ENCODE measurements at places on chromosomes 2 and 18.

DNA sequence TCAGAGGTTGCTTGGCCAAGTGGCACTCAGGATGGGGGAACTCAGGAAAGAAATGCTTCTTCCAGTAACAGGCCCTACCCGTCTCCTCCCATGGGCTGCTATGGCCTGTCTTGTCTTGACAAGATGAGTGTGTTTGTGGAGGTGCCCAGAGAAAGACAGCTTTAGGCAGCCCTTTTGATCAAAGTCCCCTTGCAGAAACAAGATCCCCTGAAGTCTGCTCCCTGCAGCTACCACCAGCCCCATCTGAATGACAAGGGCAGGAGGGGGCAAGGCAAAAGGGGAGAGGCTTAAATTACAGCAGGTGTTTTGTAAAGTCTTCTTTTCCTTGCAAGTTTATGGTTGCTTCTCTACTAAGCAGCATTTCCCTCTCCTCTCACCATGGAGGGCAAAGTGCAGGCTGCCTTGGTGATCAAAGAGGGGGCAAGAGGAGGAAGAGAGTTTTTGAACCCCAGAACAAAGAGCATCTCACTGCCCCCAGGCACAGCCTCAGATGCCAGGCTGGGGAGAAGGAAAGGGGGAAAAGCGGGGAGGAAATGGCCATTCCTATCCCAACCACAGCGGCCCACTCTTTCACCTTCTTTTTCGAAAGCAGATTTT lies 6.7 kb downstream of the EVA1A start:
- DNase-seq = no peak

DNA sequence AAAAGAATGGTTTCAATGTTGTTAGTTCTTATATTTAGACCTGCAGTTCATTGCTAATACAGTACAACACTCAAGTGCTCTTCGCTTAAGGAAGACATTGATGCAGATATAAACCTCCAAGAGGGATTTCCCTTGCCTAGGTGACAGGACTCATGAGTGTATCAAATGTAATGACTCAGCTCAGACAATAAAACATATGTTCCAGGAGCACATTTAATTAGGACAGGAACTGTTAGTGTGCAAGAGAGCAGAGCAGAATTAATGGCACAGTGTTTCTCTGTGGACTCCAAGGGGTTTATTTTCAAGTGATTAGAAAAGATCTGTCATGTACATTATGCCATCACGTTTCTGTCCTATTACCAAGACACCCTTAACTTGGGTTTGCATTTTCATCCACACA lies 375.0 kb downstream of the LRRTM4 start:
- peak; percentile 49 for DNase-seq

DNA sequence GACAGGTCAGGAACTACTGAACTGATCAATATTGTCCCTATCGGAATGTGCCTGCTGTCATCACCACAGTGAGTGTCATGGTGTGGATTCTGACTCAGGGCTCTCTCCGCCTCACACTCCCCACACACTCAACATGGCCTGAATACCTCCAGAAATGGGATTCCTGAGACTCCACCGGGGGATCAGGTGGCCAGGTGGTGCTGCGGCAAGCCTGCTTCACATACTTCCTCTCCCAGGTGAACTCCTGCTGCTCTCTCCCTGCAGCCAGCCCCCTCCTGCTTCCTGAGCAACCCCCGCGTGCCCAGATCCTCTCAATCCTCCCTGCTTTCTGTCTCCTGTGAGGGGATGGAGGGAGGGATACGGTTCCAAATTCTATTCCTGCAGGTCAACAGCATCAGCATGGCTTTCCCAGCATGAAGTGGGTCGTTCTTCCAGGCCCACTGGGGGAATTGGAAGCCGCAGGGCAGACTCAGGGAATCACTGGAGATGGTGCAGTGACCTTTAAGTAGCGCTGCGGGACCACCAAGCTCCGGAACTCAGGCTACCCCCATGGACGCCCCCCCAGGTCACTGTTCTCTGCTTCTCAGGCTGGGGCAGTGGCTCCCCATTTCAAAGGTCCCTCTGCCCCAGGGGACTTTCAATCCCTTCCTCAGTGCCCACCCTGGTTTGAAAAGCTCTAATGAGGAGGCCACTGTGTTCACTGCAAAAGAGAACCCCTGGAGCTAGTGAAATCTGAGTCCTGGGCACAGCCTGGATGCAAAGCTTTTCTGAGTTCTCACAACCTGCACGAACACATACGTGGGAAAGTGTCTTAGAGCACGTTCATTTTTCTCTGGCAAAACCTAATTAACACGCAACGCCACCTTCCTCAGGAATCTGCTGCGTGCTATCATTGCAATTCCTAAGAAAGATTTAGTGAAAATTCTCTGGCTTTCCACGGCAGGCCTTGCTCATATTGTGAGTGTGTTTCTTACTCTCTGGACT lies 168.4 kb downstream of the ZFP36L2 start:
- peak; percentile 51 for DNase-seq

DNA sequence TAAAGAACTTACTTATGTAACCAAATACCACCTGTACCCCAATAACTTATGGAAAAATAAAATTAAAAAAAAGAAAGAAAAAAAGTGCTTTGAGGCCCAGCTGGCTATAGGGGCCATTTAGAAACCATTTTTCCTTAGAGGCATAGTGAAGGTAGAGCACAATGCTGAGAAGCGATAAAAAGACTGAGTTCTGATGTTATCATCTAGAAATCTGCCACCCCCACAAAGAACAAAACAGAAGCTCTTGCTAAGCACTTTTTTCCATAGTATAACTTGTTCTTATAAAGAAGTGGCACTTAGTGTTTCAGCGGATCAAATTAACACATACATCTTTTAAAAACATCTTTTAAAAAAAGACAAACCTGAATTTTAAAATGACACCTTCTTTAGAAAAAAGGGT lies 51.4 kb downstream of the ICOS start:
- no peak for DNase-seq

- DNase-seq = no peak
Observed at GRCh38 chr2:170144761-170145160, 33.2 kb upstream of the MYO3B start.

DNA sequence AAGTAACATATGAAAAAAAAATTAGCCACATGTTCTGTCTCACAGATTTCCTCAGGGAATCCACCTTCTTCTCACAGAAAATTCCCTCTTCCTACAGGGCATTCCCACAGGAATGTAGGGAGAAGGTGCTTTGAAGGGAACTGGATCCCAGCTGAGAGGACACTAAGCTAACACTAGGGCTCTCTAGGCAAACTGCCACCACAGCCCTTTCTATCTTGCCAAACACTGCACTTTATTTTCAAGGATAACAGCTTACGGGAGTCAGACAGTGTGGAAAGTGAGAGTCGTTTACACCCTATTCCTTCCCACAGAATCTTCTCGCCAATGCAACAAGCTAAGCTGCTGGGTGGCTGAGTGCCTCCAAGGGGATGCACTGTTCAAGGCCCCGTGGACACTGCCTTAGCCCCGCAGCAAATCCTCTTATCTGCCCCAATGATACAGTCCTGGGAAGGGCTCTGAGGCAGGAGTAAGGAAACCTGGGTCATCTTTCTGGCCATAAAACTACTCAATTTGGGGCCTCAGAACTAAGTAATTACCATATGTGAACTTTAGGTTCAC lies 76.9 kb downstream of the CCDC93 start:
- no peak for DNase-seq

DNA sequence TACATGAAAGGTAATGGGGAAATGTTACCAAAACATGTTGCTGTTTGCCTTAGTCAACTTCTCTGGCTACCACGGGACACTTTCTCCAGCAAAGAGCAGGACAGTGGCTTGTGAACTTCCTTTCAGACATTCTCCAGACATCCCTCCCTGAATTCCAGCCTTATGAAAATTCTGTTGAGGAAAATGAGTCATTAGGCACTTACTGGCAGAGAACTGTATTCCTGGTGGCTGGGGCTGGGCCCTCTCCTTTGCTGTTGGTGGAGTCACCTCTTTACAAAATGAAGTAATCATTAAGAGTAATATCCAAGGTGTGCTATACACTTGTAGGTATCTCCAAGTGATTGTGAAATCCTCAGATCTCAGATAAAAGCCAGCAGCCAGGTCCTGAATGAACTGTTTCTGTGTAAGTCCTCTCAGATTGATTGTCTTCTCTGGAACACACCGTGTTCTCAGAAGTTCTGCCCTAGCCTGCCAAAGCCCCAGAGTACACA lies 1.3 kb upstream of the FAP start:
- no peak for DNase-seq

DNA sequence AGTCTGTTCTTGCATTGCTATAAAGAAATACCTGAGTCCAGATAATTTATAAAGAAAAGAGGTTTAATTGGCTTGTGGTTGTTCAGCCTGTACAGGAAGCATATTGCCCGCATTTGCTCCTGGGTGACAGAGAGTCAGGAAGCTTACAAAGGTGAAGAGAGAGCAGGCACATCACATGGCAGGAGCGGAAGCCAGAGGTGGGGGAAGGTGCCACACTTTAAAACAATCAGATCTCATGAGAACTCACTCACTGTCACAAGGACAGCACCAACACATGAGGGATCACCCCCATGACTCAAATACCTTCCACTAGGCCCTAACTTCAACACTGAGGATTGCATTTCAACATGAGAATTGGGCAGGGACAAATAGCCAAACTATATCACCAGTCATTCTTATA lies 124.8 kb upstream of the COL5A2 start:
- DNase-seq = no peak

DNA sequence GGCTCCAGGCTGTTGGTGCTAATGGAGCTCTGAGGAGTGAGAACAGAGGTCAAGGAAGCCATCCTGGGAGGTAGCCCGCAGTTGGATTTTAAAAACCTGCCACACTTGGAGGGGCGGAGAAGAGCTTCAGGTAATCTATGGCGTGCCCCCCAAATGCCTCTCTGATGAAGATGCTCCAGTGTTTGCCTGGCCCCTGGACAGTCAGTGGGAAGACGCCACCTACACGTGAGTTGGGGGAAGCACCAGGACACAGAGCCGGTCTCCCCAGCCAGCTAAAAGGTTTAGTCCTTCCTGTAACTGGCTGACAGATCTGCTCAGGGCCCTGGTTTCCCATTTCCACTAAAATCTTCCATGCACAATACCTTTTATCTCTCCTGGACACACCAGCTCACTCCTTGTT lies 225.0 kb downstream of the TTC32 start:
- DNase-seq = no peak

DNA sequence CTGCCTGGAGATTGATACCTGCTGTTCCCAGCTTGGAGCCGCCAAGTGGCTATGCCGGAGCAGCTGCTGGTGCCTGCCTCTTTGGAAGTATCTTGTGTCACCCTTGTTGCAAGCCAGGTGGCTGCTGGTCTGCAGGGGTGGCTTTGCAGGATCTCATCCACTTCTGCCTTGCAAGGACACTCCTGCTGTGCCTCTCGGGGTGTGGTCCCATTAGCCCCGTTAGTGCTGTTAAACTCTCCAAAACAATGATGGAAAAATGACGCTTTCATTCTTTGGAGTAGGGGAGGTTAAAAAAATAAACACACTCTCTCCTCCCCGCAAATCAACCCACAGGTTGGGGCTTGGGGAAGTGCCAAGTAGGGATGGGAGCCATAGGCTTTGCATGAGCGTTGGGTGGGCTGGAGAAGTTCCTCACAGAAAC lies 352.8 kb downstream of the RNF144A start:
- no peak for DNase-seq

DNA sequence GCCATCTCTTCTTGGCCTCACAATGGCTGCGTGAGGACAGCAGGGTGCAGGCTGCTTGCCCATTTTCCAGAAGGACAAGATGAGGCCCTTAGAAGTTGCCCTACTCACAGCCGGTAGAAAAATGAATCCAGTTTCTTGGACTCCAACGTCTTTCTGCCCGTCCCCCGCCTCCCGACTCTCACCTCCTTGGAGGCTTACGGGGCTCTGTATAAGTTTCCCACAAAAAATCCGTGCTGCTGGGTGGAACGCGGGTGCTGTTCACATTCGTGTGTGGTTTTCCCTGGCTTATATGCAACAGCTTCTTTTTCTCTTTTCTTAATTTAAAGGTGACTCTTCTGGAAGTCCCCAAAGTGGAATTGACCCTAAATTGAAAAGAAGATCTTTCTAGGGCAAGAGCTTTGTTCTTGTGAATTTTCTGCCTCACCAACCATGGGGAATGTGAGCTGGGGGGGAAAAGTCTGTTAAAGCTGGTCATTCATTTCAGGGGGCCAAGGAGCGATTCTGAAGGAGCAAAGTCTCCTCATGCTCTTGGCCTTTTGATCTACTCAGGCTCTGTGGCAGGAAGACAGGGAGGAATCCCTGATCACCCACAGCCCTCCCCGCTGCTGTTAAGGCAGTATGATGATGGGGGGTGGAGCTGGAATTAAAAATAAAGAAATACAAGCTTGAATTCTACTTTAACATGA lies 51.3 kb downstream of the DDX1 start:
- DNase-seq = peak; percentile 65

DNA sequence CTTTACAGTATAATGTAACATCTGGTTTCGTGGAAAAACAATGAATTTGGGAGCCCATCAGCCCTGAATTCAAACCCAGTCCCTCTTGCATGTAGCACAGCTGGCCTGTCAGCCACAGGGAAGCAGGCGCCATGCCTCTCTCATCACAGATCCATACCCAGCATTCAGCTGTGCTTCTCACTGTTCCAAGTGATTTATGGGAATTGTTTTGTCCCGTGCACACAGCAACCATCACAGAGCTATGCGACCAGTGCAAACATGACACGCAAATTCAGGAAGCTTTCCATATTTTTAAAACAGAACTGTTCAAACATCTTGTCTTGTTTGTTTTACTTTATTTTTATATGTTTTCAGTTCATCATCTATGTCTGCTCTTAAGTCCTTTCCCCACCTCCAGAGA lies 496.1 kb downstream of the EIPR1 start:
- no peak for DNase-seq

DNA sequence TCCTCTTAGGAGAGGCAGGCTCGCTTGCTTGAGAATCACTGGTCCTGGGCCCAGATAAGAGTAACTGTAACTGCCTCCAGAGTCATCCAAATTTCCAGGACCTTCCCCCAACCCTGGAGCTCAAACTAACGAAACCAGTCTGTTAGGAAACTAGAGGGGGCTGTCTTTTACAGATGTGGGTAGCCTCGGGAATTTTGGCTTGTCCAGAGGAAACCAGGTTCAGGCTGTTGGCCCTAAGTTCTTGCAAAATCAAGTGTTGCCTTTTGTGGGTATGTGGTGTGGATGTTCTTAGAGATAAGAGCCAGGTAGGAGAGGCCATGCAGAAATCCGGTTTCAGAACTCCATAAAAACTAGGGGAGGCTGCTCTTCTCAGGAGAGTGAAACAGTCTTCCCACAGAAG lies 125.0 kb upstream of the DLX2 start:
- DNase-seq = no peak

Measured in retina (tissue), 1 donor.